Activated T-helper 1 cell treated with Interleukin-2 at 50 U/mL for 16 hours (primary cell): ENCODE measurements at places on chromosomes 12 and 14.

DNA sequence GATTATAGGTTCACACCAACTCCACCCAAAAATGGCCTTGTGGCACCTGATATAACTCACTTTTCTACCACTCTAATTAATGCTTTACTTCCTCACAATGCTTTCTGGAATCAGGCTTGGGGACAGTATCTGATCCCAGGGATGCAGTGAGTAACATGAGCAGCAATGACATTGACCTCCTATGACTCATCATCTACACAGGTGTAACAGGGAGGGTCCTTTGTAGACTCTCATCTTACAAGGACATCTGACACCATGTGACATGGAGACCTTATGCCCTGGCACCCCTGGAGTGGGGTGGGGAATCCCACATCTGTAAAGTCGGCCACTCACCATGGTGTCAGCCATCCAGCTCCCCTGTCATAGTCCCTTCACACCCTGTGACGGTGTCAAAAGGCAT, 586.4 kb downstream of the MED13L start:
- no peak for DNase-seq

DNA sequence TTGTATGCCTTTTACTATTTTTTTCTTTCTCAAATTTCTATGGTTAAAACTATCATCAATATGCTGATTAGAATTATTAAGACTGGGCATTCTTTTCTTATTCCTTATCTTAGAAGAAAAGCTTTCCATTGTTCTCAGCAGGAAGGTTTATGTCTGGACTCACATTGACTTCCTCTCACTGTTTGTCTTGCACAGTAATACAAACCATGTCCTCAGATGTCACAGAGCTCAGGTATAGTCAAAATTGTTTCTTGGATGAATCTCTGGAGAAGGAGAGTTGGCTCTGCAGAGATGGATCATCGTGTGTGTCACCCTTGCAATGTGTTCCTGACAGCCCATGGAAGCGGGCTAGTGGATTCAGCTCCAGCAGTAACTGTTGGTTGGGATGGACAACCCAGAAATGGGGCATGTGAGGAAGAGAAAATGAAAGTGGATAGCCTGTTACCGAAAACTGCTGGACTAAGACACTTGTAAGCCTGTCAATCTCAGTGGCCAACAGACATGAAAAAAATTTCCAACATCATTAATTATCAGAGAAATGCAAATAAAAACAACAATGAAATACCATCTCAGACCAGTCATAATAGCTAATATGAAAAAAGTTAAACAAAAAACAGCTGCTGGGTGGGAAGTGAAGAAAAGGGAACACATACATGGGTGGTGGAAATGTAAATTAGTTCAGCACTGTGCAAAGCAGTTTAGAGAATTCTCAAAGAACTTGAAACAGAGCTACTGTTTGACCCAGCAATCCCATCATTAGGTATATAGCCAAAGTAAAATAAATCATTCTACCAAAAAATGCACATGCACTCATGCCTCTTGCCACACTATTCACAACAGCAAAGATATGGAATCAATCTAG, 967.8 kb downstream of the TMEM121 start:
- DNase-seq: no peak

DNA sequence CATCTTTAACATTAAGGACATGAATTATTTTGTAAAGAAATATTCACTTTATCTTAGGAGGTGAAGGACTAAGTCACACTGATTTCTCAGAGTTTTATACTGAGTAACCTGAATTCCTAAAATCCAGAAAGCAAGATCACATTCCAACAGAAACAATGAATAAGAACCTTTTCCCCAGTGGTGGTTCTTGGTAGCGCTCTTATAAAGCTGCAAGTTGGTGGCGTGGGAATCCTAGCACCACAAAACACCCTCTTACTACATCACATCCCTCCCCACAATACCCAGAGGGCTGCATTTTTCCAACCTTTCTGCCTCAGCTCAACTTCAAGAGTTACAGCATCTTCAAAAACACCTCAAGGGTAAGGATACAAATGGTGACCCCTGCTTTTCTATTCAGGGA, 44.0 kb upstream of the SMUG1 start:
- no peak for DNase-seq

- no peak for DNase-seq
Measured at GRCh38 chr12:42810006-42810405, 220.5 kb upstream of the PRICKLE1 start.

DNA sequence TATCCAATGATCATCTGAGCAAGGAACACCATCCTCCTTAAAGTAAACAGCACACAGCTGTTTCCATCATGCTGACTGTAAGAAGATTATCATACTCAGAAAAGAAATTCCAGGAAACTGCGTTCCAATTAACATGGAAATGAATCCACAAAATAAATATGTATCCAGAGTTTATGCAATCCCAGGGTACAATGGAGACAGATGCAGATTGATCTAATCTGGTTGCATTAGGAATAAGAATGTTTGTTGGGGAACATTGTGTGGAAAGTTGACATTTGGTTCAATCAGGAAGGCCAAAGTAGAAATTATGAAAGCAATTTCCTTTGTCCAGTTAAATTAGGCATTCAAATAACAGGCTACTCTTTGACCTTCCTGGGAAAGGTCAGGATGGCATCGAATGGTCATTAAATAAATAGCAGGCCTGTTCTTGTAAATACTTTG, 236.9 kb upstream of the AMIGO2 start:
- DNase-seq: no peak

DNA sequence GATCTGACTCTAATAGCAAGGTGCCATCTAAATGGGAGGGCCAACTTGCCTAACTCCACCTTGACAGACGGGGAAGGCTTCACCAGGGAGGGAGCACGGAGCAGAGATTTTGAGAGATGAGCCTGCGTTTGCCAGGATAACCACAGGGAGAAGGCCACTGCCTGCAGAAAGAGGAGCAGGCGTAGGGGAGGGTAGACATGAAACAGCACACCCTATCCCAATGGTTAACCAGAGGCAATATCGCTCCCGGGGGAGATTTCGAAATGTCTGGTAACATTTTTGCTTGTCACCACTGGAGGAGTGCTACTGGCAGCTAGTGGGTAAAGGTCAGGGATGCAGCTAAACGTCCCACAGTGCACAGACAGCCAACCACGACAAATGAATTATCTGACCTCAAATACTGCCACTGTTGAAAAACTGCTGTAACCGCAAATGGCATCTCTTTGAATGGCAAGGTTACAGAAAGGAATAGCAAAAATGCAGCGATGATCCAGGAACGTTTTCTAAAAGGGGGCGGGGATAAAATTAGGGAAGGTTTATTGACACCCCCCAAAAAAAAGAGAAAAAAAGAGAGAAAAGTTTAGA, 126.0 kb upstream of the ATF7IP start:
- no peak for DNase-seq

GRCh38 chr14:71588028-71588427, 344.2 kb upstream of the RGS6 start:
- DNase-seq: no peak

GRCh38 chr14:51644217-51644933, 7.3 kb upstream of the FRMD6 start:
- DNase-seq: no peak

- DNase-seq: no peak
Measured at GRCh38 chr12:113002155-113002554, 23.8 kb downstream of the OAS2 start.

DNA sequence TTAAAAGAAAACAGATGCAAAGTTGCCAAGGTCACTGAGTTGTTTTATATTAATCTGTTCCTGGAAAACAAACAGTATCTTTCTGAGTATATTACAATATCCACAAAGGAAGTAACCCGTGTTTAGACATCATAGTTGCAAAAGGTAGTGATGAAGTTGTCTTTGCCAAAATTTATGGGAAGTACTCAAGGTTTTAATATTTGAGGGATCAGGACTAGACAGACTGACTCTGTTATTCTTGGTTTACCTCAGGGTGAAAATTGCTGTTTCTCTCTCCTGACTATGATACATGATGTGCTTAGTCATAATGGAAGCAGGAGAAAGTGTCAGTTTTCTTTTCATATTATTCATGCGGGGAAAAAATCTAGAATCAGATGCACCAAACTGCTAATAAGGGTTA, 28.3 kb downstream of the TMEM233 start:
- no peak for DNase-seq

GRCh38 chr14:64680714-64681065, 23.5 kb upstream of the PLEKHG3 start:
- no peak for DNase-seq

DNA sequence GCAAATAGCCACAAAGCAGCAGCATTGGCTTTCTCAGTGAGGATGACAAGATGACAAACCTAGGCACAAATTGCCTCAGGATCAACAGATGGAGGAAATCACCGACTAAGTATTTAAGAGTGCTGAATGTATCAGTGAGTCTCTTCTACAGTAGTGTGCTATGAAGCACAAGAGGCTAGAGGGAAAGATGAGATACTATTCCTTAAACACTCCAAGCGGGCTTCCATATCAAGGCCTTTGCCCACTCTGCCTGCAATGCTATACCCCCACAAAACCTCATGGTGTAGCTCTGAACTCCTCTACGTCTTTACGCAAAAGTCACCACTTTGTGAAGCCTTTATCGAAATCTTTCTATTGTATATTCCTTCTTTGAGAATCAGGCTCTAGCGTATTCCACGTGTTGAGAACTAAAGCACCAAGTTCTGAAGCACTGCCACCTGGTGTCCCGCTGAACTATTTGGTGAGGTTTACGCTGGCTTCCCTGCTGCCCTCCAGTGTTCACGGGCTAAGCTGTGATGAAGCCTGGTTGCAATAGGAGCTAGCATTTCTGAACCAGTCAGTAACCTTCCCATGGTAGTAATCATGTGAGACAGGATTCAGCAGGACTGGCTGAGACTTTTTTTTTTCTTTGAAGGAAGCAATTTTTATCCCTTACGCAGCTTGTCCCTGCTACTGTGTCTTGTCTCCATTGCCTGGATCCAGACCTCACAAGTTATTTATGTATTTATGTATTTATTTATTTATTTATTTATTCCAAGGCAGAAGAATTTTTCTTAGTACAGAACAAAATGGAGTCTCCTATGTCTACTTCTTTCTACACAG, 426.5 kb upstream of the OR4E1 start:
- DNase-seq: peak; percentile 28

DNA sequence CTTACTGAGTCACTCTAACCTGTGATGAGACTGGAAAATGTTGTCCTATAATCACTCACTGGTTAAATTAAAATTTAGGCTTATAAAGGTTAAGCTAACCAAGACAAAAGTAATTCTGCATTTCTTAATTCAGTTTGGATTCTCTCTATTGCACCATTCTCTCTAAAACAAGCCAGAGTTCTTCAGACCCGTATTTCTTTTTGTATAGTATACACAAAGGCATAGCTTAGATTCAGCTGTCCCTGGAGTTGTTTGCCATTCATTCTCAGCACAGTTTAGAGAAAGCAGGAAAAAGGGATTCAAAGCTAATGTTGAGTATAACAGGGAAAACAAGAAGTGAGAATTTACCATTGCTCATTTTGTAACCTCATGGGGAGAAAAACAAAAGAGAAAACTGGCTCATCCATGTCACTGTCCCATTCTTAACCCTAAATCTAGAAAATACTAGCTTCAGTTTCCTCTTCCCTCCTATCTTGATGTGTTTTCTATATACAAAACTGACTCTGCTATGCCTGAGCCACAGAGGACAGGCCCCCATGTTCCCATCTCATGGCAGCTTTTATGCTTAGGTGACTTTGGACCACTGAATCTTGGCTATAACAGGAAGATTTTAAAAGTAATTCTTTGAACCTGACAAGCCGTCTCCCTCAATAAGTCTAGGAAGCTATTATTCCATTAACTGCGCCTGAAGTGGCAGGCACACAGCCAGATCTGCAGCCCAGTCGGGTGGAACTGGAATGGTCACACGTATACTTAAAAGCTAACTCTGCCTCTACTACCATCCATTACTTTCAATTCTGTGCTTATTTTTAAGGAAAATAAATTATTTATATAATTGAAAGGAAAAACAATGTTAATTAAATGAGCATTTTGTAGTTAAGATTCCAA, 7.0 kb downstream of the AREL1 start:
- DNase-seq: no peak

DNA sequence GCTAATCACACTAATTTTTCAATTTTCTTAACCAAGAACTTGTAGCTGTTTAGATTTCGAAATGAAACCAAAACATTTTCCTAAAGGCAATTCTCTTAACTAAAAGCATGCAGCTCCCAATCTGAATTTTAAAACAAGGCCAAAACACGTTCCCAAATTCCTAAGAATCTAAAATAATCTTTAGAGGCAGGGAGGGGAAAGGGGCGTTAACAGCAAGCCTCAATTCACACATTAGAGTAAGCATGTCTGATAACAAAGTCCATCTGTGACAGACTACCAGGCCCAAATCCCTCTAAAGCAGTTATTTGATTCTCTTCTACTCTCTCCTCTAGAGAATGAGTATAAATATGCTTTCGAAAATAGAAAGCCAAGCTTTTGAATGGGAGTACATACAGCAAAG, 754 bp downstream of the ATG14 start:
- no peak for DNase-seq

DNA sequence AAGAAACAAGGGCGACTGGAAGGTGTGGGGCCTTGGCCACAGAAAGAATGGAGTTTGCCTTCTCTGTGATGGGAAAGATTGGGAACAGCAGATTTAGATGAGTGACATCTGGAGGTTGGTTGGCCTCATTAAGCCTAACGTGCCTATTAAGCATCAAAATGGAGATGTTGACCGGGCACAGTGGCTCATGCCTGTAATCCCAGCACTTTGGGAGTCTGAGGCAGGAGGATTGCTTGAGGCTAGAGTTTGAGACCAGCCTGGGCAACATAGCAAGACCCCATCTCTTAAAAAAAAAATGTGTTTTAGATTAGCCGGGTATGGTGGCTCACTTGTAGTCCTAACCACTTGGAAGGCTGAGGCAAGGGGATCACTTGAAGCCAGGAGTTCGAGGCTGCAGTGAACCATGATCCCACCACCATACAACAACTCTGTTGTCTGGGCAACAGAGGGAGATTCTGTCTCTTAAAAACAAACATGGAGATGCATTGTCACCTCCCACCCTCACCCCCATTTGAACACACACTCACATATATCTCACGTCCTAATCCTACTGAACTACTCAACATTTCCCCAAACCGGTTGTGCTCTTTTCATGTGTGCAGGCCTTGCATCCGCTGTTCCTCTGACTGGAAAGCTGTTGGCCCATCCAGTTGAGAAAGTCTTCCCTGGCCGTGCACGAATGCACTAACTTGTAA, 172.1 kb downstream of the ETV6 start:
- no peak for DNase-seq

- no peak for DNase-seq
Measured at GRCh38 chr12:119255314-119255713, 76.6 kb downstream of the HSPB8 start.

DNA sequence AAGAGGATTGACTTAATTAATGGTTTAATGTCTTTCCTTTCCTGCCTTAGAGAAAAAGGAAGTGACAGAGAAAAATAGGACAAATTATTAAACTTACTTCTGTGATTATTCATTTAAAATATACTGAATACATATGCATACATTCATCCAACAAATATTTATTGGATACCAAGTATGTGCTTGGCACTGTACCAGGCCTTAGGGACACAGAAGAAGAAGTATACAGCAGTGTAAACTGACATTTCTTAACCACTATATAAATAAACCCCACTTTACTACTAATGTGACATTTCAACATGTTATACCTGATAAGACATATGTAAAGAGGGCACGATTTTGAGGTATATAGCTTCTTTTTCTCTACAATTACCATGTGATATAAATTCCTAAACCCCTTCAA, 53.6 kb downstream of the ERO1A start:
- no peak for DNase-seq
